IMR-90 (cell line): ENCODE measurements at places on chromosomes 13 and 19.
A peak's percentile ranks its signal among the peaks of the same experiment; 100 is the strongest.

- no peaks in the 10 kb centered on the region for H3K36me3 ChIP-seq
- no peak overlapping the region for H3K4me3 ChIP-seq
- DNase-seq: no peak
- H3K4me1 ChIP-seq: no peaks in the 10 kb centered on the region
- H3K27me3 ChIP-seq: no peaks in the 10 kb centered on the region
These were observed 1.9 kb downstream of the CCNE1 start for GRCh38 chr19:29813642-29814041.

DNA sequence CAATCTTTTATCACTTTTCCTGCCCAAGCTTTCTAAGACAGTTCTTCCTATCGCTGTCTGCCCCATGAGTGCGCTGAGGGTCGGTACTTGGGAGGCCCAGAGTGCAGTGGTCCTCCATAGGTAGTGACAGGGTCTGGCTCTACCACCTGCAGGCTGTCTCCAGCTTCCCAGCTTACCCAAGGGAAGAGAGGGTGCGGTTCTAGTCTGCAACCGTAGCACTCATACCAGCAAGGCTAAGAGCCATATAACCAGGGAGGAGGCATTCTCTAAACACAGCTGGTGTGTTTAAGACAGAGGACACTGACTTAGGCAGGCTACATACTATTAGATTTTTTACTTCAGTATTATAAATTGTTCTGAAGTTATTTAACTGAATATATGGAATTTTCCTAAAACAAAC, 8.2 kb downstream of the PROZ start:
- H3K36me3 ChIP-seq: peaks cover 16% of the 10 kb centered on the region
- H3K4me1 ChIP-seq: peaks cover 8% of the 10 kb centered on the region
- H3K27ac ChIP-seq: no peak overlapping the region
- no peaks in the 10 kb centered on the region for H3K27me3 ChIP-seq

DNA sequence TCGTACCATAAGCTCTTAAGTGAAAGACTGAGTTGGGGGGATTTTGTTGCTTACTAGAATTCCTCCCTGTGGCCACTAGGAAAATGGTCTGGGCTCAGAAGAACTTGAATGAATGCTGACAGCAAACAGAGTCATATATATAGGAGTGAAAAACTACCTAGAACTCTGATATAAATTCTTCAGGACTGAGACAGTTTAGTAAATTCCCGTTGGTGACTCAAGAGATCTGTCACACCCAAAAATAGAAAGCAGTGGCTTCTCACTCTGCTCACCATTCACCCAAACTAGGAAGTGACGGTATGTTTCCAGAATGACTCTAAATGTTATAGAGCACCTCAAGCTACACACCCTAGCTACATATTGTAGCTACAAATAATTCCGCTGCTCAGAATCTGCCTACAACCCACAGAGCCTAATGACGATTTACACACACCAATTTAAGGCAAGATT, 116.2 kb downstream of the TBC1D4 start:
- H3K4me3 ChIP-seq: peak overlapping the region; percentile 9; the same call in 1 of the 2 replicates
- no peak overlapping the region for H3K27ac ChIP-seq
- peaks cover 10% of the 10 kb centered on the region; the same call in 1 of the 2 replicates for H3K4me1 ChIP-seq
- no peaks in the 10 kb centered on the region for H3K27me3 ChIP-seq

- H3K27ac ChIP-seq: no peak overlapping the region
- no peak overlapping the region for H3K4me3 ChIP-seq
- DNase-seq: no peak
These were observed 40.1 kb downstream of the VAV1 start for GRCh38 chr19:6812612-6813011.

DNA sequence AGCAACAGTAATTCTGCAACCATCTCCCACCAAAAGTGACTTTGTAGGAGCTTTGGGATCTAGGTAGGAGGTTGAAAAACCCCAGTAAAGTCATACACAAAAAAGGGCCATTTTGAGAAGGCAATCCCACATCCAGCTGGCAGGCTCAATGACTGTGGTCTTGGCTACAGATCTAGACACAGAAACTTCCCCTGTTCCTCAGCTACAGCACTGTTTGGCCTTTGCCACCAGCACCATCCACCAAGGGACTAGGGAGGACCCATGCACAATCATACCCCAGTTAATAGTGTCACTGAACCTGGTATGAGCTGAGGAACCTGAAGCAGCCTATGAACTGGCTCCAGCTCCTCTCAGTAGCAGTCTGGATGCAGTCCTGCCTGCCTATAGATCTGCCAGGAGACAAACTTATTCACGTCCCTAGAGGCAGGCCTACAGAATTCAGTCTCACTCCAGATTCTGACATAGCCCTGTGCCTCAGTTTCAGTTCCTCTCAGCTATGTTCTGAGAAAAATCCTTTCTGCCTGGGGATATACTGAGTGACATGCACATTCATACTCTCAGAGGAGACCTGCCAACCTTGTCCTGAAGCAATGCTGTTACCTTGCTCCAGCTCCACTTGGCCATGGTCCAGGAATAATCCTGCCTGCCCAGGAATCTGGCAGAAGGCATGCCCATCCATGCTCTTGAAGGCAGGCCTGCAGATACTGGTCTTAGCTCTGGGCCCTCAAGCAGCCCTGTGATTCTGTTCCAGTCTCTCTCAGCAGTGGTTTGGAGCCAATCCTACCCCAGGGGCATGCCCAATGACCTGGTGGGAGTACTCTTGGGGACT, 2048.3 kb upstream of the PCDH20 start:
- no peak overlapping the region for H3K4me3 ChIP-seq
- no peak overlapping the region for H3K27ac ChIP-seq
- H3K4me1 ChIP-seq: 0 out of 2 replicates have a peak, but pooled peaks cover 3% of the 10 kb centered on the region
- no peaks in the 10 kb centered on the region for H3K27me3 ChIP-seq

DNA sequence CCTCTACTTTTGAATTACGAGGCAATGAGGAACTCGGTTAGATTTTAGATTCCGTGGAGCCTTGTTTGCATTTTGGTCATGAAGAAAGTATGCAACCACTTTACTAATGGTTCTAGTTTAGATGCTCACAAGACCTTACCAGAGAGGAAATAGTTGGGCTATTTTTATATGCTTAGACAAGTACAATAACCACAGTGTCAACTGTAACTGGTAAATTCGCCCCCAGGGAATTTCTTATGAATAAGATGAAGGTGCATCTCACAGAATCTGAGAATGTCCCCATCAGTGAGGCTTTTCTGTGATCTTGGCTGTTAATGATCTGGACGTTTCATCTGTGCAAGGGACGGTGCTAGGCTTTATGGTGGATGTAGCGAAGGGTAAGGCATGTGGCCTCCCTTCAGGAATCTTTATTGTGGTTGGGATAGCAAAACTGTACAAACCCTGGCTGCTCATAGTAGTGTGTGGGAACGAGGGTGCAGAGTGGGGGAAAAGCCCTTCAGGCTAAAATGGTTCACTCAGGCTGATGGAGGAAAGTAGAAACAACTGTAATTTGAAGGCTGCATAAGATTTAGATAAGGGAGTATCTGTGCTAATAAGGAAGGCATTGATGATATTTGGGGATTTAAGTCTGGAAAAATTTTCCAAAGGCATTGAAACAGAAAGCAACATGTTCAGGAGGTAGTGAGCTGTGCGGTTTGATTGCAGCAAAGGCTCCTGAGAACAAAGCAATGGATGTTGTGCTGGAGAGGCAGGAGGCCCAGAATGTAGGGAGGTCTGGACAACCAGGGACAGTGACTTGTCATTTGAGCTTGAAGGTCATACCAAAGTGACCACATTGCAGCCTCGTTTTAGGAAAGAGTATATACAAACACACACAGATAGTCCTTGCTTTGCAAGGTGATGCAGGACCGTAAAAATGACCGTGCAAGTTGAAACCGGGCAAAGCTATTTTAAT, 28.4 kb downstream of the UBAC2 start:
- peaks cover 16% of the 10 kb centered on the region for H3K4me1 ChIP-seq
- peak overlapping the region; percentile 63; the same call in 1 of the 2 replicates for H3K27ac ChIP-seq
- no peaks in the 10 kb centered on the region for H3K27me3 ChIP-seq
- DNase-seq: peak; percentile 87
- no peak overlapping the region for H3K4me3 ChIP-seq
- H3K36me3 ChIP-seq: no peaks in the 10 kb centered on the region

DNA sequence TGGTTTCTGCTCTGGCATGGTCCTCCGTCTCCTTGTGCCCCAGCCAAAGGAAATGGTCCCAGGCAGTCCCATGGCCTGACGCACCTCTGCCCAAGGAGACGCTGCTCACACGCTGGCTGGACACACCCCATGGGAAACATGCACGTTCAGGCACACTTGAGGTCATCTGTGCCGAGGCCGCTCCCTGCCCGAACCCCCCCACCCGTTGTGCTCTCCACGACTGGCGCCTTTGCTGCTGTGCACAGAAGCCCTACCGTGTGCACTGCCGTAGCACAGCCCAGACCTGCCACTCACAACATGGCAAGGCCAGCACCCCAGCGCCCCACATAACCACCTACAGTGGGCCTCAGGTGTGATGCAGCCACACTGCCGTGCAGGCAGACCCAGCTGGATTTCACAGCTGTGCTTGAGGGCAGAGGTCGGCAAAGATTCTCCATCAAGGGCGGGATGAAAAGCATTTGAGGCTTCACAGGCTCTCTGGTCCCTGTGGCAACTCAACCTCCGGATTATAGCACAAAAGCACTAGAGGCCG, 65.7 kb downstream of the SPACA7 start:
- DNase-seq: no peak
- no peaks in the 10 kb centered on the region for H3K4me1 ChIP-seq
- peaks cover 9% of the 10 kb centered on the region for H3K27me3 ChIP-seq
- no peak overlapping the region for H3K4me3 ChIP-seq
- no peak overlapping the region for H3K27ac ChIP-seq
- H3K36me3 ChIP-seq: no peaks in the 10 kb centered on the region
